ENCODE measurements at places on chromosomes 4 and X. TPM values are rescaled to one million over a fixed set of nuclear protein-coding genes. Genes with fewer than 3 reads are reported as not detected.

GRCh38 chr4:3412257-3413020, 29.3 kb upstream of the HGFAC start:
- DNase-seq: no peak

DNA sequence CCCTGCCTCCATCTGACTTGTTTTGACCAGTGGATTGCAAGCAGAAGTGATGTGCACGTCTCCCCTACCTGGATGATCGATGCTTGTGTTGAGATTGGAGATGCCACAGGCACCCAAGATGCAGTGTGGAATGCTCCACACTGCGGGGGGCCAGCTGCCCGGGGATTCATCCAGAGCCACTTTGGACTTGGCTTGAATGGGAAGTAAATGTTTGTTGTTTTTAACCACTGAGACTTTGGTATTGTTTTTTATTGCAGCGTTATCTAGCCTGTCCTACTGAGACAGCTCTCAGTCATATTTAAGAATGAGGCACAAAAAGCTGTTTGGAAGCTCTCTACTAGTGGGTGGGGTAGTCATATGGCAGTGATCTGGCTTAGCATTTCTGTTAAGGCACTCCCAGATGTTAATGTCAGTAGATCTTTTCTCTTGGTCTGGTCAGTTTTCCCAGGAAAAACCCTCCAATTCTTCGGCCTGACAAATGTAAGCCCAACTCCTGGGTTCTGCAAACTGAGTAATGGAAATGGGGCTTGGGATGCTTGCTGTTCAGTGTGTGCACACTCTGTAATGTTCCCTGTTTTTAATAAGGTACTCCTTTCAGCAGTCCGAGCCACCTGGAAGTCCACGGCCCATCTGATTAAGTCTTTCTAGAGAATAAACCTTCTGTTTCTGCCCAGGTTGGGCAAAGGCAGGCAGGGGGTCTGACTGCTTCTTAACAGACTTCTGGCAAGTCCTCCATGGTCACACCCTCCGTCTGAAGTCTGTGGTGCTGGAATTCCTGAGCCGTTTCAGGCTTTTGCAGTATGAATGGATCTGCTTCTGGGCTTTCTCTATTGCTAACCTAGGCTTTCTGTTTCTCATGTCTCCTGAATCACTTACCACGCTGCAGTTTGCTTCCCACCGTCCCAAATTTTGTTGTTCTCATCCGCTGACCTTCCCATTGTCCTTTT, 74.8 kb downstream of the WWC2 start:
- no peak for DNase-seq

The ABLIM2 gene
- 0.72 TPM for total RNA-seq

GRCh38 chr4:133152831-133153481, 3.9 kb downstream of the PCDH10 start:
- DNase-seq: no peak

The ETDB gene
- total RNA-seq: not detected

GRCh38 chrX:130094696-130095095, 15.6 kb downstream of the ELF4 start:
- DNase-seq: no peak

The FTSJ1 gene
- total RNA-seq: 105 TPM

GRCh38 chr4:33577791-33578190, 2666.5 kb downstream of the ARAP2 start:
- no peak for DNase-seq

The LNX1 gene
- total RNA-seq: not detected

DNA sequence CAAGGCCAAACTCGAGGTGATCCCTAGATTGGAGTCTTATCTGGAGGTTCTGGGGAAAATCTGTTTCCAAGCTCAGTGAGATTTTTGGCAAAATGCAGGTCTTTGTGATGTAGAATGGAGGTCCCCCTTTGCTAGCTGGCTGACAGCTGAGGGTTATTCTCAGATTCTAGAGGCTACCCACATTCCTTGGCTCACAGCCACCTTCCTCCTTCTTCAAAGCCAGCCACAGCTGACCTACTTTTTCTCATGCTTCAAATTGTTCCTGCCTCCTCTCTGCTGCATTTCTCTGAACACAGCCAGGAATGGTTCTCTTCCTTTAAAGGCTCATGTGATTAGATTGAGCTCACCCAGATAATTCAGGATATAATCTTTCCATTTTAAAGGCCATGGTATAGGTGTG, 86.9 kb downstream of the VCX3A start:
- DNase-seq: no peak

The DGKK gene
- total RNA-seq: not detected

The KLKB1 gene
- 0.22 TPM for total RNA-seq

- DNase-seq: no peak
Observed at GRCh38 chr4:154722262-154722661, 21.5 kb upstream of the LRAT start.

GRCh38 chrX:115889121-115889890, 281.2 kb upstream of the AGTR2 start:
- no peak for DNase-seq

GRCh38 chr4:142812091-142812490, 34.0 kb downstream of the INPP4B start:
- DNase-seq: no peak

- DNase-seq: no peak
Observed at GRCh38 chr4:139942241-139942640, 211.7 kb downstream of the MAML3 start.

The CD38 gene
- 11.7 TPM for total RNA-seq

- no peak for DNase-seq
Observed at GRCh38 chr4:88610771-88611170, 18.5 kb downstream of the HERC3 start.

DNA sequence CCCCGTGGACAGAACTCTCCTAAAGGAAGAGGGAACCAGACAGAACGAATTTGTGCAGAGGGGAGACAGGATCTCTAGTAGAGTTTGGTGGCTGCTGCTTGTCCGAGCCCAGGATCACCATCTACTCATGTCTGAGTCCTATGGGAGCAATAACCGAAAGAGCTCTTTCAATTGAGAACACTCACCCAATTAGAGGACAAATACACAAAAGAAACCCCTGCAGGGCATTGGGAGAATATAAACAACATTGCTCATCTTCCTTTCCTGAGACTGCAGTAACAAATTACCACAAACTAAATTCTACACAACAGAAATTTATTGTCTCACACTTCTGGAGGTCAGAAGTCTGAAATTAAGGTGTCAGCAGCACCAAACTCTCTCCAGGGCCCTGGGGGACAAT, 65.6 kb downstream of the SPINK2 start:
- DNase-seq: no peak

The JADE3 gene
- total RNA-seq: 1.6 TPM

GRCh38 chrX:138638996-138639395, 72.5 kb downstream of the FGF13 start:
- no peak for DNase-seq

DNA sequence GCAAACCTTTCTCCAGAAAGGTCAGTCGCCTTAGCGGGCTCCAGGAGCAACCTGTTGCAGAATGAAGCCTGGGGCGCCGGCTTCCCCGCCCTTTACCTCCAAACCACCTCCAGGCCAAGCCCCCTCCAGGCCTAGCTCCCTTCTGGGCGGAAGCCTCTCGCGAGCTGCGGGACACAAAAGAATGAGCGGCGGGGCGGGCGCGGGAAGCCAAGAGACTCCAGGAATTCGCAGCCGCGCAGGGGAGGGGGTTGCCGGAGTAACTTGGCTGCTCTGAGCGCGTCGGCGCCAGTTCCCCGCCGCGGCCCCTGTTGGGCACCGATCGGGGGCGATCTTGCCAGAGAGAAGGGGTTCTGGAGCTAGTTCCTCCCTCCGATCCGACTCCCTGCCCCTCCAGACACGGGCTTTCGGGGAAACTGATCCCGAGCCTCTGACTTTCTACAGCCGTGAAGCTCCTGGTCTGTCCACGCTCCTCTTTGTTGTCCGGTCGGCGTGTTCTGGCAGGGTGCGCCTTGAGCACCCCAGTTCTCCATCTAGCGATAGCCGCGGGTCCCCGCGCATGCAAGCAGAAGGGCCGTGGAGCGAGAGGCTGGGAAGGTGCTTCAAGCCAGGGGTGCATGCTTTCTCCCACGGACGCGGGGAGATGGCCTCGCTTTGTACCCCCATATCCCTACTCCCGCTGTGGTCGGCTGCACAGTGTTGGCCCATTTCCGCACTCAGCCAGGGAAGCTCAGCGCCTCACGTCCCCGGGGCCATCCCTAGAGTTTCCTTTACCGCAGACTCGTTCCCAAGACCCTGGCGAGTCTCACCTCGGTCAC, 1.2 kb downstream of the PROM1 start:
- no peak for DNase-seq

DNA sequence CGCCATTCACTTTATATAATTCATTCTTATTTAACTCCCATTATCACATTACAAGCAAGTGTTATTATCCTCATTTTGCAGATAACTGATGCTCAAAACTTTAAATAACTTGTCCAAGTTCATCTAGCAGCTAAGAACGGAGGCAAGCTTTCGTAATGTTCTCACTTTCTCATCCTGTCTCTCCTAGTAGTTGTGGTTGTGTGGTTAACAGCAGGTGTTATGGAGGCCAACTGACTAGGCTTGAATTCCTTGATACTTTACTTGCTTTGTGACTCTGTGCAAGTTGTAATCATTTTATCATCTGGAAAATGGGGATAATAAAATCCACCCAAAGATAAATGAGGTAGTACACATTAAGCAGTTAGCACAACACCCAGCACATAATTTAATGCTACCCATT, 109.9 kb upstream of the PTPN13 start:
- no peak for DNase-seq

- no peak for DNase-seq
Observed at GRCh38 chr4:74536557-74536956, 91.6 kb downstream of the AREG start.

DNA sequence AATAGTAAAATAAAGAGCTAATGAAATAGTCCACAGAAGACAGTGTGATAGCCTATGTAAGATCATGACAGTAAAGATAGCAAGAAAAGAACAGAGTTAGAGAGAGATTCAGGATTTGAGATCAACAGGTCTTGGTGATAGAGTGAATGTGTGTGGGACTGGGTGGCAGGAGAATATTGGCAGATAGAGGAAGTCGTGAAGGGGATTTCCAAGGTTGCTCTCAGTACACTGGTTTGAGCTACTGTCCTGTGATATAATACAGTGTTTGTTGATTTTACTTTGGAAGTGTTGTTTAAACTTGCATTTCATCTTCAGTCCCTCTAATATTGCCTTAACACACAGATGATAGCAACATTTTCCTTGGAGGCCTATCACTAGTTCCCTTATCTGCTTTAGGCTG, 44.1 kb downstream of the DTHD1 start:
- DNase-seq: no peak

GRCh38 chrX:618761-619450, 11.7 kb upstream of the SHOX start:
- no peak for DNase-seq
